Smooth muscle cell of the pulmonary artery (primary cell): ENCODE measurements at places on chromosomes 2 and 18. TPM values are rescaled to one million over a fixed set of nuclear protein-coding genes. Genes with fewer than 3 reads are reported as not detected.

Gene ZNF385B
- not detected in 2 replicates for total RNA-seq

Gene INHA
- 0.26 and 0.43 TPM in 2 replicates for total RNA-seq

Gene RAB31
- 55.3 and 63.8 TPM in 2 replicates for total RNA-seq

Gene LRRC30
- total RNA-seq, result not detected in 2 replicates

Gene TCF23
- not detected in 2 replicates for total RNA-seq

Gene TRIP12
- 268 and 289 TPM in 2 replicates for total RNA-seq

Gene ATP6V1B1
- total RNA-seq, result 1.1 and 2.2 TPM in 2 replicates

Gene GALNT13
- 0.20 and 1.5 TPM in 2 replicates for total RNA-seq

Gene EML6
- total RNA-seq, result 1.2 and 1.3 TPM in 2 replicates

Gene DNAH6
- total RNA-seq, result 0.07 and 0.13 TPM in 2 replicates

Gene COL3A1
- 3,551 and 6,679 TPM in 2 replicates for total RNA-seq

Gene GFPT1
- total RNA-seq, result 69.6 and 92.2 TPM in 2 replicates

Gene ANO7
- 1.0 and 1.7 TPM in 2 replicates for total RNA-seq

Gene SIX2
- total RNA-seq, result 3.9 and 6.2 TPM in 2 replicates

Gene SP5
- total RNA-seq, result not detected in 2 replicates

Gene GPR45
- total RNA-seq, result not detected in 2 replicates
